ENCODE measurements at places on chromosomes 6 and 20. TPM values are rescaled to one million over a fixed set of nuclear protein-coding genes. Genes with fewer than 3 reads are reported as not detected.

The CFB gene
- 2.1 TPM for total RNA-seq

The FGD2 gene
- not detected for total RNA-seq

The SAMD3 gene
- not detected for total RNA-seq

The FOXF2 gene
- total RNA-seq = 17.7 TPM

The PSORS1C1 gene
- 3.3 TPM for total RNA-seq

The SLC22A7 gene
- total RNA-seq = not detected

The GOPC gene
- 17.8 TPM for total RNA-seq

The OPN5 gene
- total RNA-seq = not detected

The FOXS1 gene
- 0.94 TPM for total RNA-seq

The TFAP2C gene
- total RNA-seq = 17.1 TPM

All from A549 treated with CpdA at 1 μM for 4 hours (cell line).